Activated CD4-positive, CD25-positive, alpha-beta regulatory T cell treated with anti-CD3 and anti-CD28 coated beads, Interleukin-2, amount 50 U/mL, for 72 hours (primary cell): ENCODE measurements at places on chromosomes 2 and 18.

GRCh38 chr18:48931680-48932461 is 18.9 kb downstream of the SMAD7 start:
- peak; percentile 40 for DNase-seq

GRCh38 chr2:159856760-159857159 is 58.8 kb upstream of the CD302 start:
- no peak for DNase-seq

- DNase-seq, result no peak
Measured at GRCh38 chr2:33529771-33530481, 53.5 kb downstream of the RASGRP3 start.

GRCh38 chr2:180311-180710 is 83.5 kb downstream of the SH3YL1 start:
- DNase-seq, result no peak

GRCh38 chr2:99085421-99085820 is 56.1 kb upstream of the C2orf15 start:
- no peak for DNase-seq

GRCh38 chr2:203987959-203988358 is 51.4 kb downstream of the ICOS start:
- DNase-seq, result no peak

- DNase-seq, result no peak
Measured at GRCh38 chr2:66840321-66841002, 405.5 kb downstream of the MEIS1 start.

- no peak for DNase-seq
Measured at GRCh38 chr2:54469484-54470053, 13.4 kb downstream of the SPTBN1 start.

DNA sequence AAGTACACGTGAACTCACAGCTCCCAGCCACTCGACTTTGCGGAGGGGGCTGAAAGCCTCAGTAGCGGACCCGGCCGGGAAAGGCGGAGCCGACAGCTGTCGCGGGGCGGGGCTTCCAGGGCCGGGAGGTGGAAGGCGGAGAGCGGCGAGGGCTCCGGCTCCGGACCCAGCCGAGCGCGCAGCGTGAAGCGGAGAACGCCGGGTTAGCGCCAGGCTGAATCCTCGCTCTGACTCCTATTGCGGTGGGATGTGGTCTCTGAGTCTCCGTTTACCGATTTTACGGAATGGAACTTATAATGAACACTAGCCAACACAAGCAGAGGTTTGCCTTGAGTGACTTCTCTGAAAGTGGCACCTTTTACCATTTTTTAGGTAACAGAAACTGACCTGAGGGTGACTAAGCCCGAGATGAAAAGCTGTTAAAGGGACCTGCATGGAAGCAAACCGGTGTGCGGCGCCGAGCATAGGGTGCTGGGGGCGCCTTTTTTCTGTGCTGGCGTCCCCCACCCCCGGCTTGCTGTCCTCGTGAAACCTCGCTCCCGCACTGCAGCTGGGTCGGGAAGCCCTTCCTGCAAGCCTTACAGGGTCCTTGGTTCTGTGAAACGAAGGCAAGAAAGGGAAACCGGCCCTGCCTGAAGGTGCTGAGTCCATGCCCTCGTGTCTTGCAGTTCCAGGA is 72.9 kb downstream of the EN1 start:
- no peak for DNase-seq

- DNase-seq, result no peak
Measured at GRCh38 chr2:176854062-176854461, 358.5 kb upstream of the HNRNPA3 start.

DNA sequence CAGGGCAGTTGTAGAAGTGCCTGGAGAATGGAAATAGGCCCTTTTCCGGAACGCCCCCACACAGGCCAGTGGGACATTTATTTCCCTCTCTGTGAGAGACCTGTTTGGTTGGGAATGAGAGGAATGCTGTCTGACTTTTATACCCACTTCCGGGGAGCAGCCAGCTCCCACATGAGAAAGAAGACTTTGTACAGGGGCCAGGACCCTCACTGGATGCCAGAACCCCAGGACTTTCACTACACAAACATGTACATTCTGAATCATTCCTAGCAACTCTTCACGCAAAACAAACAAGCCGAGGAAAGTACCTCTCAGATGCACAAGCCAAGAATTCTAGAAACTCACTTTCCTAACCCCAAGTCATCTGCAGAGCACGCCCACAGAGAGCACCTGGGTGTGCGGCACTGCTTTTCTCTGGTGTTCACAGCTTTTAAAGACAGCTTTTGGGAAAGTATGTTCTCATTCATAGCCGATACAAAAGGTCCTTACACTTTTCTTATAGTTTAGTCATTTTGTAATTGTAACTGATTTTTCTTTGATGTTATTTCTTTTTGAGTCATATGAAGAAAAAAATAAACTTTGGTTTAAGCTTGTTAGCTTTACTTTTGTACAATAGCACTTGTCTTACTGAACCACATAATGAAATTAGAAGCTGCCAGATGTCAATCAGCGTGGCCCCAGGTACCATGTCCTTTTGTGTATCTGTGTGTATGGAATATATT is 856.1 kb upstream of the ID2 start:
- DNase-seq, result no peak

- peak; percentile 49 for DNase-seq
Measured at GRCh38 chr2:27720004-27720551, 51.4 kb upstream of the MRPL33 start.

- no peak for DNase-seq
Measured at GRCh38 chr2:25375989-25376545, 34.3 kb upstream of the DNMT3A start.

DNA sequence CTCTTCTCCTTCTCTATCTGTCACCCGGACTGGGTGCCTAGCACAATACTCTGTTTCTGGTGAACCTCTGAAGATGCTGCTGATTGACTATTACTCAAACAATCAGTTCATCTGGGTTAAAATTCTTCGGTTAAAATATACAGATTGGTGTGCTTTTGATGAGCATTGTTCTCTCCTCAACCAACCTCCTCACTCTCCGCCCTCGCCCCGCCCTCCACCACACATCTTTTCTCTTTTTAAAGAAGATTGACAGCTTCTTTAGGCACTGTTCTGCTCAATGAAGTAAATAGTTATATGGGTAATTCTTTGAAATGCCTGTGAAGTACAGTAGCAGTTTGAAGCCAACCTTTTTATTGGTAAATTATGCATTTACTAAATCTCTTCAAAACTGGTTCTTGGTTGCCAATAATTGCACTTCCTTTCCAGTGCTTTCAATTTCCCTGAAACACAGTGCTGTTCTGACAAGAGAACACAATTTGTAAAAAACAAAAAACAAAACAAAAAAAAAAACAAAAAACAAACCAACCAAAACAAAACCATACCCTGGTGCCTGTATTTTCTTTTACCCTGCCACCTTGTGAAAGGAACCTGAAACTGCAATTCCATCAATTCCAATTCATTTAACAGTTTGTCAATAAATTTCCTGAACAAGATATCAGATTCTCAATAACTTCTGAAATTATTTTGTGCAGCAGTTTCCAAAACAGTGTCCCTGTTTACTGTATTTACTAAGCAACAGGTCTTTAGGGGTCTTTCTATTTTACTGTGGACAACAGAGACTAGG is 188.6 kb downstream of the LRP1B start:
- no peak for DNase-seq

GRCh38 chr2:181998891-181999654 is 13.4 kb downstream of the PPP1R1C start:
- no peak for DNase-seq

- no peak for DNase-seq
Measured at GRCh38 chr2:177298191-177298590, 33.7 kb upstream of the NFE2L2 start.

DNA sequence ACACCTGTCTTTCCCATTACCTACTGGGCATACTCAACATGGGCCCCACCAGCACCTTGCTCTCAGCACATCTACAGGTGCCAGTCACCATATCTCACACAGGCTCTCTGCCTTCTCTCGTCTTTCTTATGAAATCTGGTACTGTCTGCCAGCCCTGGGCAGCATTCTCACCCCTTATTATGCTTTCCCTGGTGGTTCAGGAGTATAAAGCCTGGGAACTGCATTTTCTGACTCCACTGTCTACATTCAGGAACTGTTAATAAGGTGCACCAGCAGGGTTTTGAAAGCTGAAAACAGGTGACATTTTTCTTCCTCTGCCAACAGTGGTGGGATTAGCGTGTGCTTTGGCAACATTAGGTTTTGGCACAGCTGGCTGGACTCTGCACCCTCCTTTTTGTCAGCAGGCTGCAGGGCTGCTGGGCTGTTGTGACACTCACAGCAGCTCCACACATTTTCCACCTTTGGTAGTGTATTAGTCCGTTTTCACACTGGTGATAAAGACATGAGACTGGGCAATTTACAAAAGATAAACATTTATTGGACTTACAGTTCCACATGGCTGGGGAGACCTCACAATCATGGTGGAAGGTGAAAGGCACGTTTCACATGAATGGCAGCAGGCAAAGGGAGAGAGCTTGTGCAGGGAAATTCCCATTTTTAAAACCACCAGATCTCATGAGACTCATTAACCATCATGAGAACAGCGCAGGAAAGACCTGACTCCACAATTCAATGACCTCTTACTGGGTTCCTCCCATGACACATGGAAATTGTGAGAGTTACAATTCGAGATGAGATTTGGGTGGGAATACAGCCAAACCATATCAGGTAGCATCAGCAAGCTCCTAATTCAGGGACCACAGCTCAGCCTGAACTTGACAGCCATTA is 343.1 kb upstream of the LYPD1 start:
- DNase-seq, result no peak

GRCh38 chr18:51765606-51766360 is 568.3 kb upstream of the MEX3C start:
- DNase-seq, result no peak

DNA sequence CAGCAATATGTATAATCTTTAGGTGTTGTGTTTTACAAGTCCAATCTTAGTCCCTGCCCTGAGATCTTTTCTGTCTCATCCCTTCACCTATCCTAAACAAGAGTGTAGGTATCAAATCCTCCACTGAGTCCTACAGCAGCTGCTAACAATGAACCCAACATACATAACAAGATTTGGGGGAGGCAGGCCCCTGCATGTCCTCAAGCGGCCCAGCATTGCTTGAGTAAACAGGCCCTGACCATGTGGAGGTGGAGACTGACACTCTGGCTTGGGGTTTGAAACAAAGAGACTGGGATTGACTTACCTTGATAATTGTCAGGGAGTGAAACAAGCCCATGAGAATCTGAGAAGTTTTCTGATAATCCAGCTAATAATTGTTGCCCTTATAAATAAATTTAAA is 213.4 kb downstream of the STK39 start:
- no peak for DNase-seq

GRCh38 chr2:227188292-227188691 is 23.9 kb downstream of the COL4A3 start:
- no peak for DNase-seq

DNA sequence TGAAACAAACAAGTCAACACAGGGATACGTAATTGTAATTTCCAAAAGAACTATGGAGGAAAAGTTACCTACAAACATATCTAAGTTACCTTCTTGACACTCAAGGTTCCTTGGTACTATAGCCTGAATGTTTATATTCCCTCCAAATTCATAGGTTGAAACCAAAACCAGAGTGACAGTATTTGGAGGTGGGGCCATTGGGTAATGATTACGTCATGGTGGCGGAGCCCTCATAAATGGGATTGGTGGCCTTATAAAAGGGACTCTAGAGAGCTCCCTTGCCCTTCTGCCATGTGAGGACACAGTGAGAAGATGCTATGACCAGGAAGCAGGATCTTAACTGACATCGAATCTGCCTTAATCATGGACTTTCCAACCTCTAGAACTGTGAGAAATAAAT is 87.3 kb downstream of the PMAIP1 start:
- DNase-seq, result no peak

- no peak for DNase-seq
Measured at GRCh38 chr2:144372410-144373080, 147.4 kb downstream of the ZEB2 start.

GRCh38 chr2:230674966-230675672 is 37.5 kb upstream of the CAB39 start:
- DNase-seq, result no peak
